Right forelimb (tissue), 1 donor: ENCODE measurements at places on chromosomes 3 and 15.
A peak's percentile ranks its signal among the peaks of the same experiment; 100 is the strongest.

DNA sequence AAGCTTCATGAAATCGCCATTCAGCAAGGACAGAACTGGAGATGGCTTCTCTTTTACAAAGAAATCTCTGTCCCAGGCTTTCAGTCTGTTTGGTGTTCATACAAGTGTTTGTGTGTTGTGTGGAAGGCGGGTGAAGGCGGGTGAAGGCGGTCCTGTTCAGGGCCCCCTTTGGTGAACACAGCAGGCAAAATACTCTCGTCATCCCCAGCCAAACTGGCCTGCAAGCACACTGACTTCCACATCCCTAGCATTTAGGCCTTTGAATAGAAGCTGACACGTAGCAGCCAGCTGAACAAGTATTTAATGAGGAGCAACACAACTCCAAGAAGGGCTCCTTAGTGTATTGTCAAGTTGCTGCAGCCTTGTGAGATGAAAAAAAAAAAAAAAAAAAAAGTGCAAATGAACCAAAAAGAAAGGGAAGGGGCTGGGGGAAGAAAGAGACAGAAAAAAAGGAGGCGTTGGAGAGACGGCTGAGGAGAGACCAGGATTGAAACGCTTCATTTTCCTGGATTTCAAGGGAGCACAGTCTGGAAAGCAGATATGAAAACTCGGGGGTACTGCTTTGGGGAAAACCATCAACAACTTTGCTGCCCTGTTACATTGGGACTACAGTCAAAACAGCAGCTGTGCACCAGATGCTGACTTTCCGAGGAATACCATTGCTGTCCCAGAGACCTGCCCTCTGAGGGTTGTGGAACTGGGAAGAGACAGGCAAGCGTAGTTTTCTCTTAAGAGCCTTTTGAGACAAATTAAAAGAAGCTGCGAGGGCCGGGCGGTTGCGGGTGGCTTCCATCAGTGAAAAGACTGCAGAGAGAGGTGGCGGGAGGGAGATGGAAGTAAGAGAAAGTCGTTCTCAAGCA, 74.6 kb downstream of the TGFBR2 start:
- DNase-seq: peak; percentile 83

DNA sequence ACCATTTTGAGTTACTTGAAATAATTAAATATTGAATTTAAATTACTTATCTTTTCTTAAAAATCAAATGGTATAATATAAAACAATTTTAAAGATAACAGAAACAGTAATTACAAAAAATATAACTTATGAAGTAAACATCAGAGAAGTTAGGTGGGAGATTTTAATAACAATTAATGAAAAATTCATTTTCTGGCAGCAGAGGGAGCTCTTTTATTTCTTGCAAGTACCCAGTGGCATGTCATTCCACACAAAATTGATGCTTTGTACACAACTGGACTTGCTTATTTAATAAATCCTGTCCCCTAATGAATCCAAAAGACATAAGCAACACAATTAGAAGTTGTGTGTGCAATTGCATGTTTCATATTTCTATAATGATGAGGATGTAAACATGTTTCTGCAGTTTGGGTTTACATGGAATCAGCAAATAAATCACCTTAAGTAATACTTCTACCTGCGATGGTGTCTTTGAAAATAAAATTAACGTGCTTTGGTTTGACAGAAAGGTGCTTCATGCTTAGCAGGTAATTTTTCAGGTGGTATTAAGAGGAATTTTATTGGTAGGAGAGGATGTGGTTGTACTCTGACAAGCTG, 861.3 kb downstream of the ZPLD1 start:
- DNase-seq: no peak

- DNase-seq: no peak
Measured at GRCh38 chr15:42275780-42276391, 2.7 kb upstream of the TMEM87A start.

GRCh38 chr3:149251186-149251585, 29.6 kb upstream of the CP start:
- no peak for DNase-seq

- DNase-seq: no peak
Measured at GRCh38 chr15:78985859-78986475, 41.1 kb upstream of the CTSH start.

- DNase-seq: no peak
Measured at GRCh38 chr15:101617390-101617965, 34.7 kb downstream of the TM2D3 start.

DNA sequence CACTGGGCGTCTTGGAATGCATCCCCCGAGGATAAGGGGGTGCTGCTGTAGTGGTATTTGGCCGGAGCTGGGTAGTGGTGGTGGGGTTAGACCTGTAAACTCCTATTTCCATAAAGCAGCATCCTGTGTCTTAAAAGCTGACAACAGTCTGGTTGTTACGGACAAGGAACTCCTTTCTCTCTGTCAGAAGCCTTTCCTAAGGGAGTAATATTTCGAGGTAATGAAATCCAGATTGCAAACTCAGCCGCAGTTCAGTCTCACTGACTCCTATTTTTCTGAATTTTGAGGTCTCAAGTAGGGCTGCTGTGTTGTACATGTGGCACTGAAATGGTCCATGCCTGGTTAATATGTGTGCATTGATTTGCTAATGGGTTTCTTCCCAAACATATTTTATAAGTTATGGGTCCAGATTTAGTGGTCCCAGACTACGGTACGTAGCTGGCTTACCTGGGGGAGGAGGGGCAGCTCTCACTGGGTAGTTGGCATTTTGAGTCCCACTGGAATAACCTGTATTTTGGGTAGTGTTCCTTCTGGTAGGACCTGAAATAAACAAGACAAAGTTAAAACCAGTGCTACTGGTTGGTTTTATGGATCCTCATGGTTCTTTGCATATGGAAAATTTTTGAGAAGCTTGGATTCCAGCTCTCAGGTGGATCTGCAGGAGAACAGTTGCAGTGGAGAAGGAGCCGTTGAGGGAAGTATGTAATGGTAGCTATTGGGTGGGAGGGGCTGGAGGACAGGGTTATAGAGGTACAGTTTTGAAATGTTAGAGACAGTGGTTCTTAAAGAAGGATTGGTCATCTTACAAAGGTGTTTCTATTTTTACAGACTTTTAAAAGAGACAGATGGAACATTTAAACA, 48.6 kb upstream of the LDHAL6B start:
- DNase-seq: no peak

DNA sequence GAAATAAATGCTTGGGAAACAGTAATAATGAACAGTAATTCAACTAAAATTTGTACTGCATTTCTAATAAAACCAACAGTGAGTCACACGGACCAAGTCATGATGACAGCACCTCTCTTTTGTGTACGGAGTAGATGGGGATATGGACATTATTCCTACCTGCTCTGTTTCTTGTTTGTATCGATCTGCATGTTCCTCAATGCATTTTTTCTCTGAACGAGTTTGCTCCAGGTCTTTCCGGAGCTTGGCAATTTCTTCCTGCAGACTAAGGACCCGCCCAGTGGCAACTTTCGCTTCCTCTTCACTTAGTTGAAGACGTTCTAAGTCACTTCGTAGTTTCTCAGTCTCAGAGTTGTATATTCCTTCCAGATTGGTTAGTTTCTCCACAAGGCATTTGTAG, 74.4 kb upstream of the MYO5C start:
- no peak for DNase-seq
